ENCODE measurements at places on chromosomes 5 and 9.

DNA sequence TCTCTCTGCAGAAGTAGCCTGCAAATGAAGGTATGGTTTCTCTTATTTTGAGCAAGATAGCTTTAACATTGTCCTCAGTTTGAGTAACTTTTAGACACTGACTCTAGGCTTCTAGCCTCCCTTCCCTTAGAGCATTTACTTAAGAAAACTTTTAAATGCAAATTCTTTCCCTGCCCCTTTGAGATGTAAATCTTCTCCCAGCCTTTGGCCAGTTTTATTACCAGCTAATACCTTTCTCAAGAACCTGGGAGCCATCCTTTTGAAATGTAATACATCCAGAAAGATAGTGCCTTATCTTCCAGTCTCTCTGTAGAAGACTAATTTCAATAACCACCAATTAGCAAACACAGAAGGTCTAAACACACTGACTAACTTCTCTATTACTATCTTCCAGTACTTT is 688.9 kb upstream of the CDH9 start:
- no peak for DNase-seq

DNA sequence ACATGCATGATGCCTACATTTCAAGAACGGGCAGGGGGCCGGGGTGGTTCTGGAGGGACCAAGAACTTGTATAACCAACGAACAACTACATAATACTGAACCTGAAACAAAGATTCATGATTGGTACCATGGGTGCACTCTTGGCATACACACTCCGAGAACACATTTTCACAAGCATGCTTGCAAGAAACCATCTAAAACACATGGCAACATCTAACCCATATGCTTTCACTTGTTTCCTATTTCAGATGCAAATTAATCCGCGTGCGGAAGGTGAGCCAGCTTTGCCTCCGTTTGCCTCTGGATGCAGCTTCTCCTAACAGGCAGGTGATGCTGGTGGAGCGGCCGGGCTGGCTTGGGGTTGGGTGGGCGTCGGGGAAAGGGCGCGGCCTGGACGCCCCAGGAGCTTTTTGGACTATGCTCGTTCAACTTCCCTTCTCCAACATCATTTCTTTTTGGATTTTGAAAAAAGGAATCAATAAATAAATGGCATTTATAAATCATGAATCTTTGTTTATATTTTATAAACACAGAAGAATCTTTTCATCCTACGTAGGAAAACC is 12.5 kb upstream of the SEC16A start:
- DNase-seq, result no peak

DNA sequence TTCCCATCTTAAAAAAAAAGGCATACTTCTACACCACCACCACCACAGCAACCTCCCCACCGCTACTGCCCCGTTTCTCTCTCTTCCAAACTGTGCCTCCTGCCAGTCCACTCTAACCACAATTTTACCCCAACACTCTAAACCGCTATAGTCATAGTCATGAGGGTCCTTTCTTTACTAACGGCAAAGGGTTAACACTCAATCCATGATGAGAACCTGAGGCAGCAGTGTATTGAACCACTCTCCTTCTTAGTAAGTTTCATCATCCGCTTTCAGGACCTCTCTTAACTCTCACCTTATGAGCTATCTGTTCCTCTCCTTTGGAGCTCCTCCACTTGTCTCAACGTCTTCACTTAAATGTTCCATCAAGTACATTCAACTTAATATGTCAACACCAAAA is 34.0 kb downstream of the IDNK start:
- no peak for DNase-seq

DNA sequence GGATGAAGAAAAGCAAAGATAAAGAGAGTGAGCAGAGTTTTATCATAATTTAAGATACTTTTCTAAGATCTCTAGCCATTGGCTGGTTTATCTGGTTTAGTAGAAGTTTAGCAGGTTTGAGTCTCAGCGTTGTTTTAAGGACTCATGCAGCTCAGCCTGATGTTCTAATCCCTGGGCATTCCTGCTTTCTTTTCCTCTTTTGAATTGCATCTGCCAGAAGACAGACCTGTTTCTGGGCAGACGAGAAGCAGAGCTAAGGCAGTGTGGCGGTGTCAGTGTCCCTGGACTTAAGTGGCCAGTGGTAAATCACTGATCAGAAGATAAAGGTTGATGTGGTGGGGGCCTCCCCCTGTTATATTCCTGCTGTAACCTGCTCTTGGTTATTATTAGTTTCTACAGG is 138.6 kb downstream of the ADCY2 start:
- DNase-seq, result no peak

All from DMS53 (cell line).